ENCODE measurements at places on chromosomes 6 and 20.

GRCh38 chr20:48773837-48774418 lies 53.9 kb downstream of the PREX1 start:
- DNase-seq: no peak

- no peak for DNase-seq
Observed at GRCh38 chr20:16313917-16314316, 259.3 kb downstream of the KIF16B start.

DNA sequence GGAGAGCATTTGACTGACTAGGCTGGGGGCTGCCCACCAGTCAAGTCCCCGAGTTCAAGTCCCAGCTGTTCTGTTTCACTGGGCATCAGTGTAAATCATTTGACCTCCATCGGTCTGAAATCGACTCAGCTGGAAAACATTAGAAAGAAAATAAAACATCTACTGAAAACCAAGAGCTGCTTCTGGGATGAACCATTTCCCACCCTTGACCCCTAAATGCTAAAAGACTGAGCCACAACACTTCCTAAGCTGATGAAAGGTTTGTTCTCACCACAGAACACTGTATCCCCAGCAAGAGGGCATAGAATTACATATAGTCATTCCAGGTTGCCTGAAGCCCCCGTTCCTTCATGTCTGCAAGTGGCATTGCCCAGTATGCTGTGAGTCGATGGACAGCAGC lies 237.0 kb upstream of the TAB2 start:
- no peak for DNase-seq

- no peak for DNase-seq
Observed at GRCh38 chr6:4675121-4675520, 101.1 kb upstream of the CDYL start.

- DNase-seq: no peak
Observed at GRCh38 chr20:63315731-63316491, 22.9 kb downstream of the COL20A1 start.

- no peak for DNase-seq
Observed at GRCh38 chr6:167661552-167662044, 165.1 kb upstream of the AFDN start.

GRCh38 chr6:108904741-108905140 lies 56.5 kb downstream of the ARMC2 start:
- no peak for DNase-seq
